ENCODE measurements at places on chromosomes 11 and 22.

GRCh38 chr11:37108436-37109285 lies 510.6 kb upstream of the RAG2 start:
- no peak for DNase-seq

GRCh38 chr11:37182031-37182430 lies 584.0 kb upstream of the RAG2 start:
- no peak for DNase-seq

- DNase-seq: no peak
These were observed 904.2 kb upstream of the RAG2 start for GRCh38 chr11:37502202-37502601.

DNA sequence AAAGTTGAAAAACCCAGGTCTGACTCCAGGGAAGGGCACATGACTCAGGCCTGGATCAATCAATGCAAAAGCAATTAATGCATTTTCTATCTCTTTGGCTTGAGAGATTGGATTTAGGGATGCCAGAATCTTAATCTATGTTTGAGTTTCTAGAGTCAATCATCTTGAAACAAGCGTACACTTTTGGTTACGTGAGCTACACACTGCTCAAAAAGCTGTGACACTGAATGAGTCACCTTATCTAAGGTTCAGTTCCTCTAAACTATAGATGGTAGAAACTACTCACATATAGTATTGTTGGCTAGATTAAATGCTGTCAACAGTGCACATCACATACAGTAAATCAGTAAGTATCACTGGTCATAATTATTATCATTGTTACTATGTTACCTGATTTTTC lies 24.2 kb downstream of the MRE11 start:
- no peak for DNase-seq

- no peak for DNase-seq
These were observed 72.1 kb downstream of the MED15 start for GRCh38 chr22:20579273-20580120.

DNA sequence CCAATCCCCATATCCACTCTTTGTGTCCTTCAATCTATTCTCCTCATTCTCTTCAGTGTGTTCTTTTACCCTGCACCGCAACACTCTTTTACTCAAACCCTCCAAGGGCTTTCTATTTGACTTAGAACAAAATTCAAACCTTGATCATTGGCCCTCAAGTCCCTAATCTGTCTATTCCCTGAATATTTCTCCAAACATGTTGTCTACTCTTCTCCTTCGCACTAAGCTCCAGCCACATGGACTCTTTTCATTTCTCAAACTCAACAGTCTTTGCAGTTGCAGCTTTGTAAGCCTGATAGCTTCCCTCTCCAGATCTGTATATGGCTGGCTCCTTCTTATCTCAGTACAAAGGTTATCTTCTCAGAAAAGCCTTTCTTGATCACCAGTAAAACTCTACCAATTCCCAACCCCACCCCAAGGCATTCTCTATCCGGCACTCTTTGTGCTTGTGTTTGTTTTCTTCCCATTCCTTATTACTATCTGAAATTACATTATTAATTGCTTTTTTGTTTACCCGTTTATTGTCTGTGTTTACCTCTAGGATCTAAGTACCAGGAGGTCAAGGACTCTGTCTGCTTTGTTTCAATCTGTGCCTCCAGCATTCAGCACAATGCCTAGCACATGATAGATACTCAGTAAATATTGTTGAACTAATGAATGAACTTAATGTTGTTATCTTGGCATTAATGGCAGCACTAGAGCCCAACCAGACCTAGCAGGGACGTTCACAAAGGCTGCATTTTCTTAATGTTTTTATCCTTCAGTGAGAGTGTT lies 147.4 kb downstream of the BBOX1 start:
- DNase-seq: no peak

DNA sequence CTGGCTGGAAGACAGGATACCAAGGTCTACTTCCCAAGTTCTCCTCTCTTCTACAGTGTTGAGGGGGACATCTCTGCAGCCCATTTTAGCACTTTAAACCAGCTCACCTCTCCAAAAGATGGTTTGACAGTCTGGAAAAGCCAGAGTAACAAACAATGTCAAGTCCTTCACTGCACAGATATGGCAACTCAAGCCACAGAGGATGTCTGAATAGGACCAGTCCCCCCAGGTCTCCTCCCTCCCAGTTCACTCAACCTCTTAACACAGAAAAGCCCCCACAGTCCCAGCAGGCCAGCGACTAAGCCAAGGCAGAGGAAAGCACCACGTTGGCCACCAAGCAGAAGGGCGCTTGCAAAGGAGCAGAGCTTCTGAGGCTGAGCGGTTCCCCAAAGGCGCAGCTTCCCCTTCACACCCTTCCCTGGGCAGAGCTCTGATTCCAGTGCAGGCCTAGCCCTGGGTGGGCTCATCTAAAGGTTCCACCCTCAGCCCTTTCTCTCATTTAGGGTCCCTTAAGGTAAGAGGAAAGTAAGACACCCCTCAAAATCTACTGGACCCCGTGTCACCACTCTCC lies 62.7 kb downstream of the PAK1 start:
- no peak for DNase-seq

DNA sequence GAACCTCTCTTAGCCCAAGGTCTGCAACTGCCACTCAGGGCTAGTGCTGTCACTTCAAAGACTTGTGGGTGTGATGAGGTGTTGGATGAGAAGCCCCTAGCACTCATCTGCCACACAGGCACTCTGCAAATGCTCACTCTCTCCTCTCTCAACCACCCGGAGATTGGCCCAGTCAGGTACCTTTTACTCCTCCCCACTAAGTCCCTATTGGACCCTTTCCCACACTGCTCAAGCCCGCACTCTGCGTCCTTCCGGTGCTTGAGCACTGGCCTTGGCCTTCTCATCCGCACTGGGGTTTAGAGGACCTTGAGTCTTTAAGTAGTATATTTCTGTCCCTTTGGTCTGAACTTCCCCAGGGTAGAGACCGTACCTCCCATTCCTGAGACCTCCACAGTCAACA lies 308.0 kb downstream of the NXPE2 start:
- DNase-seq: no peak

GRCh38 chr11:111623527-111624030 lies 21.3 kb downstream of the SIK2 start:
- DNase-seq: no peak

DNA sequence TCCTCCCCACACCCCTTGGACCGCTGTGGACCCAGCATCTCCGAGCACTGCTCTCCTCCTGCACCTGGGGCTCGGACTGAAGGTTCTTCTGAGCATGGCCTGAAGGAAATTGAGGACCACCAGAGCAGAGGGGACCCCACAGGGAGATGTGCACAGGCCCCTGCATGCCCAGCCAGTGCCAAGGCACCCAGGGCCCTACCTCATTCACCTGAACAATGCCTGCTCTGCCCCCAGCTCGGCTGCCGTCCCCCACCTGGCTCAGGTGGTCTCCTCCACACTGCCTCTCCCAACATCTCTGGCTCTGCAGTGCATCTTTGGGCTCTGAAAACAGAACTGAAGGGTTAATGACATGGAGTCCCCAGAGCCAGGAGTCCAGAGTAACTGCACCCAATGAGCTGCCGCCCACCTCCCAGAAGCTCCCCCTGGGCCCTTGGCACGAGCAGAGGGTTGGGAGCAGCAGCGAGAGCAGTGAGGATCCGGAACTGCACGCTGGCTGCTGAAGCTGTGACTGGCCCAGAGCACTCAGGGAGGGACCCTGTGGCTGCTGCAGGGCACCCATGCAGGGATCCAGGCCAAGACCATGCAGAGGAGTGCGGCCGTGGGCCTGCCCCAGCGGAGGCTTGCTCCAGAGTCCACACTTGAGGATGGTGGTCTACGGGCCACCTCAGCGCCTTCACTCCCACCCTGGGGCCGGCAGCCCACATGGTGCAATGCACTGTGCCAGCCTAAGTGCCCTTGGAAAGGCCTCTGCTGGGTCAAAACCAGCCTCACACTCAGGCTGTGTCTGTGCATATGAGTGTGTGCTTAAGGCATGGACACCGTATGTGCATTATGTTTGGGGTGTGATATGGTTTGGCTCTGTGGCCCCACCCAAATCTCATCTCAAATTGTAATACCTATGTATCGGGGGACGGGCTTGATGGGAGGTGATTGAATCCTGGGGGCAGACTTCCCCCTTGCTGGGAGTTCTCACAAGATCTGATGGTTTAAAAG lies 686.1 kb downstream of the TBC1D22A start:
- DNase-seq: no peak

GRCh38 chr11:32079553-32079952 lies 11.3 kb upstream of the RCN1 start:
- no peak for DNase-seq

DNA sequence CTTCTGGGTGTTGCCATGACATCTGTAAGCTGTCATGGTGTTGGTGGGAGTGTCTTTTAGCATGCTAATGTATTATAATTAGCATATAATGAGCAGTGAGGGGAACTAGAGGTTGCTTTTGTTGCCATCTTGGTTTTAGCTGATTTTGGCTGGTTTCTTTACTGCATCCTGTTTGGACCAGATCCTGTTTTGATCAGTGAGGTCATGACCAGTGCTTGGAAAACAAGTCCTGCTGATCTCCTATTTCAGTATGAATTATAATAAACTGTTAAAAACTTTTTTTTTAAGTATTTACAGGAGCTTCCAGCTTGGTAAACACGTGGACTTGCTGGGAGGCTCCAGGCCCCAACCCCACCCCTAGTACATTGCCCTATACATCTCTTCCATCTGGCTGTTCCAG lies 30.5 kb upstream of the P4HA3 start:
- no peak for DNase-seq

- DNase-seq: no peak
These were observed 2.4 kb upstream of the ASCC2 start for GRCh38 chr22:29840498-29840897.

DNA sequence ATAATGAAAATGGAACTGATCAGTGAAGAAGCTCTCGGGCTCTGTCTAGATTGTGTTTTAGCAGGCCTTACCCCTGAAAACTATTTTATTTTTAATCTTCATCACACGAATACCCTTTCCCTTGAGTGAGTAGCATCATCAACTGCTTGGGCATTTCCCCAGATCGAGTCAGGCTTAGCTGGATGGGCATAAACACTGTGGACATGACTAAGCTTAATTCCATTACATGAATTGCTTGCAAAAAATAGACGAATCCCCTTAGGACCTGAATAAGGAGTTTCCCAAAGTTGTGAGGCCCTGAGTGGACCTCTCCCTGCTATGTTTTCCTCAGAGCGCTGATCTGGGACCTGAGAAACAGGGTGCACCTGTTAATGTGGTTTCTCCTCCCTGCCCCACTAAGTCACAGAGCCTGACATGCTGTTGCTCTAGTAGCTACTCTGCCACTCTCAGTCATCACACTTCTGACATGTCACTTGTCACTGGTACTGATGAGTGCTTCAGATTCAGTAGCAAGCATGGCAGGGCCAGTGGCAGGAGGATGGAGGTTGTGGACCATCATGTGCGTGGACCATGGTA lies 53.5 kb downstream of the ENDOD1 start:
- DNase-seq: no peak

DNA sequence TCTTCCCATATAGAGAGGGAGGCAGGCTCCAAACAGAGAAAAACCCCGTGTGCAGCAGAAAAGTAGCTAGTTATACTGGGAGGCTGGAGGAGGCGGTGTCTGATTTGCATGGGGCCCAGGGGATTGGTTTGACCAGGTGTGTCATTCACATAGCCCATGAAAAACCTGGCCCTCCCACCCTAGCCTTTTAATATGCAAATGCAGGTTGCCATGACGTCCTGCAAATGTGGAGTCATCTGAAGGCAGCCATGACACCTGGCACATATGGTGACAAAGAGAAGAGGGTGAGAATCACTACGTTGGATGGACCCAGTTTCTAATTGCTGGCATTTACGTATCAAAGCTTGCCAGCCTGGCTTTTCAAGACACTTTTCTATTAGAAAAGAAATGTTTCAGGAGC lies 57.8 kb downstream of the FAM181B start:
- no peak for DNase-seq

GRCh38 chr11:123519055-123519796 lies 89.2 kb downstream of the GRAMD1B start:
- no peak for DNase-seq

- no peak for DNase-seq
These were observed 21.3 kb downstream of the IZUMO1R start for GRCh38 chr11:94325681-94326080.

- no peak for DNase-seq
These were observed 309.6 kb downstream of the METTL15 start for GRCh38 chr11:28417601-28418323.

DNA sequence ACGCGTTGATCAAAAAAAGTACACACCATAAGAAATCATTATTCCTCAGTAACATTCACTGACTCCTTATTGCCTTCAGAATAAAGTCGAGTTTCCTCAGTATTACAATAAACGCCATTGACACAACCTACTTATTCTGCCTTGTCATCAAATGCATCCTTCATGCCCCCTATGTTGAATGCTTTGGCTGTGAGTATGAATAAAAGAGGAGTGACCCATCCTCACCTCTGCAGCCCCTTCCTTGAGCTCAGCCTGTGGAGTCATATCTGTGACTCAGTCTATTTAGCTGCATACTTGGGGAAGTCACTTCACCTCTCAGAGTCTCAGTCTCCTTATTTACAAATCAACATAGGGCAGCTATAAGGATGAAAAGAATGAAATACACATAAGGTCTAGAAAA lies 65.1 kb downstream of the USP35 start:
- DNase-seq: no peak

DNA sequence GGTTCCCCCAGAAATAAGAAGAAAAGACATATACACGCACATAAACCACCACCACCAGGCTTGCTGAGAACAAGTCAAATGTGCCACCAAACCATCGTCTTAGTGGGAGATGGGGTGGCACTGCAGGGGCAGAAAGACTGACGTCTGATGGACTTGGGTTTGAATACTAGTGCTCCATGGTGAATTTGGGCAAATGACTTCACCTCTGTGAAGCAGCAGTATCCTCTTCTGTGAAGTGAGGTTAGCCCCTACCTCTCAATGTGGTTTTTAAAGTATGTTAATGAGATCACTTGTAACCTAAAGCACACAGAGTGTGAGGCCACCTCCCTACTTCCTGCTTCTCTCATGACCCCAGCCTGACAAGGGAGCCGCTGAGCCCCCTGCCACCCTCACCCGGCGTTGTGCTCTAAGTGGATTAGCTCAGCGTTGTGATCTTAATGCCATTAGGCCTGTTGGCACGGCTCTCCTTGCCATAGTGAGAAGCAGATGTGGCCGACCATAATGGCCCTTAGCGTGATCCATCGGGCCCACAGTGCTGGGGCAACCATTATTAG lies 14.4 kb downstream of the ZBTB16 start:
- no peak for DNase-seq

- no peak for DNase-seq
These were observed 2.6 kb downstream of the TBC1D10A start for GRCh38 chr22:30324014-30324730.

DNA sequence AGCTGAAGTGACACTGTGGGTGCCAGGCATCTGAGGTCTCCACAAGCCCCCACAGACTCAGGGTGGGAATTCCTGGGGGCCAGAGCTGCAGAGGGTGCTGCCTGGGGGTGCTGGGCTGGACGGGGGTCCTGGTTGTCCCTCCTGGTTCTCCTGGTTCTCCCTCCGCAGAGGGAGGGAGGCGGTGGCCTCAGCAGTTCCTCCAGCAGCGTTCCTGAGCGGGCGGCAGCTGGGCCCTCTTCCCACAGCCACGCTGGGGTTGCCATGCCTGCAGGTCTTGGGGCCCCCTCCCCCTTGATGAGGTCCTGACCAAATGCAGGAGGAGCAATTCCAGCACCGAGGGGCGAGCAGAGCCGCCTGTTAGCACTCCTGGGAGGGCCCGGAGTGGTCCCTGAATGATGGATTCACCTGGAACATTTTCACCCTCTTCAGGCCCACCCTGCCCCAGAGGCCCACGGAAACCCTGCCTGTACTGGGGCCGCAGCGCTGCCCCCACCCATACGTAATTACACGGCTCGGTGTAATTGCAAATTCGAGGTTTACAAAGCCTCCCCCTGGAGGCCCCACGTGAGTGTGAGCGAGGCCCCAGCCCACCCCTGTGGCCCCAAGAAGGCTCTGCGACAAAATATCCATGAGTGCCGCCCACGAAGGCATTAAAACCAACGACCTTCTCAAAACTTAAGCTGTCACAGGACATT lies 635 bp downstream of the C11orf21 start:
- no peak for DNase-seq
